Astrocyte of the cerebellum (primary cell): ENCODE measurements at places on chromosomes 6 and 20.

DNA sequence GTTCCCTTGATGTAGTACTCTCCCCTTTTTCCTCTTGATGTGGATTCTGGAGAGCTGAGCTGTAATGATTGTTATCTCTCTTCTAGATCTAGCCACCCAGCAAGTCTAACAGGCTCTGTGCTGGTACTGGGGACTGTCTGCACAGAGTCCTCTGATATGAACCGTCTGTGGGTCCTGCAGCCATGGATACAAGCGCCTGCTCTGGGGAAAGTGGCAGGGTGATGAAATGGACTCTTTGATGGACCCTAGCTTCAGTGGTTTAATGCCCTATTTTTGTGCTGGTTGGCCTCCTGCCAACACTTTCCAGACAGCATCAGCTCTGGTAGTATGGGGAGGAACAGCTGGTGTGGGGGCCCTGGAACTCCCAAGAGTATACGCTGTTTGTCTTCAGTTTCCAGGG lies 216.3 kb downstream of the ADGRG6 start:
- DNase-seq: no peak

- DNase-seq: no peak
Observed at GRCh38 chr6:106514583-106514885, 114.8 kb downstream of the RTN4IP1 start.

DNA sequence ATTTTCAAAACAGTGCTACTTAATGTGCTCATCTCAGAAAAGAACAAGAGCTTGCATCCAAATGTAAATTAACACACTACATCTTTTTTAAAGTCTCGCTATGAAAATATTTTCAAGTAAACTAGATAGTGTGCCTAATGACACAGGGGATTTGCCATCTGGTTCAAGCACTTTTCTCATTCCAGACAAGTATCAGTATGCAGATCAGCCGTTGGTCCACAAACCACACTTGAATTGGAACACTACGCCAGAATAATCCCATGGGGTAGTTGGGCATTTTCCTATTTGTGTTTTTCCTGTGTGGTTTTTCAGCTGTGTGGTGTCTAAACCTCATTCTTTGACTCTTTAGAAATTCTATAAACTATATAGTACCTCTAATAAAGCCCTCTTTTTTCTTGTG lies 256.2 kb downstream of the EPHA7 start:
- peak; percentile 16 for DNase-seq

GRCh38 chr6:115891111-115891669 lies 169.5 kb downstream of the FRK start:
- DNase-seq: peak; percentile 20

GRCh38 chr20:38602185-38602581 lies 574 bp downstream of the ARHGAP40 start:
- no peak for DNase-seq

DNA sequence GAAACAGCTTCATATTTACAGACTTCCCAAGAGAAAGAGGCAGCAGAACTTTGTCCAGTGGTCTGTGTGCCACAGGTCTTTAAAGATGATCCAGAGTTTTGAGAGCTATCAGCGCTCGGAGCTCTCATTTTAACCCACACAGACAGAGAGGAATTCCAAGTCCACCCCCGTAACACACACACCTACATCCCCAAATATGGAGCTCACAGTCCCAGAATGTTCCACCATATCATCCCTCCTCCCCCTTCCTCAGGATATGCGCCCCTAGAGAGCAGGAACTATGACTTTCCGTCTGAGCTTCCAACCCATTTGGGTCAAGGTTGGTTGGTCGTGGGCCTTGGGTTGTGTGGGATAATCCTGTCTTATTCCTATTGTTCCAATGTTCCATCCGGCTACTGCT lies at the start of gene DEFB128:
Gene DEFB128 (minus strand): TSS at position 101 of the 400 bp plus-strand sequence. CDS start 88 bp downstream, at position 13.
- no peak for DNase-seq

DNA sequence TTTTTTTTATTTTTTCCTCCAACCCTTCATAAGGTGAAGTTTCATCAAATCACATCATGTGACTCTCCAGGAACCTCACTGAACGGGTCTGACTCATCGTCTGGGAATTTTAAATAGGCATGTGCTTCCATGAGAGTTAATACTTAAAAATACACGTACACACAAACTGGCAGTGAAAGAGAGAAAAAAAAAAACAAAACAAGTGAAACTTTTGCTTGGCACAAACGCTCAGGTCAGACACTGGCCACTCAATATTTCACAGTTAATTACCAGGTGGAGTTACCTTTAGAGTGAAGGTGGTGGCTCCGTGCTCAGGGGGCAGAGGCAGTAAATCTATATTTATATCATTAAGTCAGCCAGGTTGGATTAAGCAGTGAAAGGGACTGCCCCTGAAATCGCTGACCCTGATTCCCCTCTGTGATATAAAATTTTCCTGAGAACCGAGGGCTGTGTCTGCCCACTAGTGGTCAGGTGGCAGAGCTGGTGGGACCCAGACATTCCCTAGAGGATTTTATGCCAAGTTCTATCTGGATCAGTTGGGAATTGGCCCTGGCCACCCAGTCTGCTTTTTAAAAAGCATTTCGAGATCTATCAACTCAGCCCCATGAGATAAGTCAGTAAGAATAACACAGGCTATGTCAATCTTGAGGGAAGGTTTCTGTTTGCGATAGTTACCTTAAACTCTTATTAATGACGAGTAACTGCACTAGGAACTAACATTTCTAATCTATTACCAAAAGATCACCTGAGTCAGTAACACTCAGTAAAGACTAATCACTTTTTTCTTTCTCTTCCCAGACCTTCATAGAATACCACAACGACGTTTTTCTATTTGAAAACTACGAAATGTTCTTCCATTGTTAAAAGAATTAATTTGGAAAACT lies 259.1 kb downstream of the HDGFL1 start:
- DNase-seq: peak; percentile 96

- DNase-seq: no peak
Observed at GRCh38 chr6:156886409-156886808, 109.2 kb downstream of the ARID1B start.

- no peak for DNase-seq
Observed at GRCh38 chr6:84976526-84977362, 212.3 kb upstream of the TBX18 start.

DNA sequence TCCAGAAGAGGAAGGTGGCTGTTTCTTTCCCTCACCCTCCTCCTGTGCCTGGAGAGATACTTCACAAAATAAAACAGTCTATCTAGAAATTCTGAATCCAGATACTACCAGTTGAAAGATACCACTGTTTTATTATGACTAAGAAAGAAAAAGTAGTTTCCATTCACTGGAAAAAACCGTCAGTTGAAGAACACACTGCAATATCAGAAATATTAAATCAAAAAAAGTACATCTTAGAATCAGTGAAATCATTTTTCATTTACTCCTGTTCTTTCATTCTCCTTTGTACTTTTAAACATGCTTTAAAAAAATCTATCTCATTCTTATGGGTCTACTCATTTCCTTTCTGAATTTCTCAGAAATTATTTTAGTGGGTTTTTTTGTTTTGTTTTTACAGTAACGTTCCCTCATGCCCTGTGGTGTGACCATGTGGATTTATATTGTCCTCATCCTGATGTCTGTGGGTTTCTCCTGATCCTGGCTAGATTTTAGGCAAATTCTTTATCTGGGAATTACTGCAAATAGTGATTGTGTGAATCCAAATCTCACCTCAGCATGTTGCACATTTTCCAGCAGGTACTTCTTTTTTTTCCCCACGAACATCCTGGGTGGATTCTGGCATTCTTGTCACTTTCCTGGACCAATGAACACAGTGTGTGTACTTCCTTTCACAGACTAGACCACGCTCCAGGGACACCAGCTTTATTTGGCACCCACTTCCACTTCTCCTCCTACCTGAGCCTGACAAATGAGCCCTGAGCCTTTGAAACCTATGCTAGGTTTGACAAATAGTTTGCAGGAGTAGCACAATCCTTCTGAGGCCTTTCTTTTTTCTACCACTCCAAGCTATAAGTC lies 114.0 kb upstream of the LAMP5 start:
- DNase-seq: no peak

DNA sequence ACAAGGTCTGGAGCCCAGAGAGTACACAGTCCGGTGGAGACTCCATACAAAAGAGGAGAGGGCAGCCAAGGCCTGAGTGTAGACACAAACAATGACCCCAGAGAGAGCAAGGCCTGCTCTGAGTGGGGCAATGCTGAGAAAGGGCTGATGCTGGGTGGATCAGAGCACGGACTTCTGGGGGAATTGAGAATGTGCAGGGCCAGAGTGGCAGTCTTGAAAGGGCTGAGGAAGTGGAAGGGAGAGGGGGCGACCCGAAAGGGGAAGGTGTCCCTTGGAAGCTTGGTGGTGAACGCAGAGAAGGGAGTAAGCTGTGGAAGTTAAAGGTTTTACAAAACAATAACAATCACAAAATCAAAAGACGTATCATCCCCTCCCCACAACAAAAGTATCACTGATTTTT lies 12.0 kb upstream of the GRM4 start:
- no peak for DNase-seq

DNA sequence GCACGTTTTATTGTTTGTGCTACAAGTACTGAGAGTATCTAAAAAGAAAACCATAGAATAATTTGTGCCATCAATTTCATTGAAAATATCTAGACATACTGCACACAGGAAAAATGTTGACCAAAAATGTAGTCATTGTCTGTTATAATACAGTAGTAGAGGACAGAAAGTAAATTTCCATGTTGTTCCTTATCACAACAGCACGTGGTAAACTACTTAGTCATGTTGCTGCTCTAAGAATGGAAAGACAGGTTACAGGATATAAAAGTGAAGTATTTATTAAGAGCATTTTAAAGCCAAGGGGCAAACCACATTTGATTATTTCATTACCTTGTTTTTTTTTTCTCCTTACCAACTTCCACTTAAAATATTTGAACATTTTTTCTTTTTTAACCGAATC lies 89.0 kb upstream of the CEP85L start:
- DNase-seq: no peak

GRCh38 chr20:11234608-11235007 lies 560.8 kb upstream of the JAG1 start:
- no peak for DNase-seq

- DNase-seq: no peak
Observed at GRCh38 chr20:35173576-35174192, 1.8 kb downstream of the PROCR start.

GRCh38 chr6:88985901-88986300 lies 22.5 kb upstream of the RNGTT start:
- no peak for DNase-seq

- no peak for DNase-seq
Observed at GRCh38 chr6:31896856-31897611, 464 bp downstream of the EHMT2 start.

DNA sequence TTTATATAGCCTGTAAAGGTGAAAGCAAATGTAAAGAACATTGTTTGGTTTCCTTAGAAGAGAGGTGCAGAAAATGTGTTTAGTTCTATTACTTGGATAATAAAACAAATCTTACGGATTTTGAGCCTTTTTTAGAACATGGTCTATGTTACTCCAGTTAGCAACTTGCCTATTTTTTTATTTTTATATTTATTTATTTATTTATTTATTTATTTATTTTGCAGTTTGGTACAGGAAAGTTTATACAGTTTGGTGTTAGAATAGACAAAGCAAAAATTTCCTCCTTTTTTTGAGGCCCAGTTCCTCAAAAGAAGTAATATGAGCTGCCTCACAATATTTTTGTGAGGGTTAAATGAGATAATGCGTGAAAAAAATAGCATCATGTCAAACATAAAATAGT lies 41.6 kb upstream of the EEF1E1 start:
- DNase-seq: no peak

- peak; percentile 89 for DNase-seq
Observed at GRCh38 chr20:59010995-59011873, 4.2 kb upstream of the CTSZ start.

DNA sequence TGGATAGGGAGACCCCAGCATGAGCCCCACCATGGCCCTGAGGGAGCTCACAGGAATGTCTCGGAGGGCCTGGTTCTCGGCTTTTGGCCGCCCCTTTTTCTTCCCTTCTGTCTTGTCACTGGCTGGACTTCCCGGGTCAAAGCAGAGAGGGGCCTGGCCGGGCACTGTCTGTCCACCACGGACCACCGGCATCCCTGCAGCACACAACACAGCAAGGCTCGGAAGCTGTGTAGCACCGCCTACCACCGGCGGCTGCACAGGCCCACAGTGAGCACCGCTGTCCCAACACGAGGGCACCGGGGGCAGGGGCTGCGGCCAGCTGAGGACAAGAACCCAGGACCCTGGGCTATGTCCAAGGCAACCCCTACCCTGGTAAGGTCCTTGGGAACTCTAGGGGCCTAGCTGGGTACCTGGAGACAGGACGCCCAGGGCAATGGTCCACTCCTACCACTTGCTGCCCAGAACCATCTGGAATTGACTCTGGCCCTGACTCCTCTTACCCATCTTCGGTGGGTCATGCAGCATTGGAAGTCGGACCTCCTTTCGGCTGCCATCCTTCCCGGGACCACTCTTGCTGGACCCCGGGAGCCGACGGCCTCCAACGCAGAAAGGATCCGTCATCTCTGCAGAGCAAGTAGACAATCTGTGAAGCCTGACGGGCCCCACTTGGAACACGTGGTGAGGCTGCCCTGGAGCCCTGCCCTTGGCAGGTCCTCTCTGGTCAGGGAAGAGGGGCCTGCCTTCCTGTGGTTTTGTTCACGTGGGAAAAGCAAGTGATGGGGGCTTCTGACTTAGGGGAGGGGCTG lies 2.2 kb downstream of the ZNF512B start:
- no peak for DNase-seq

GRCh38 chr20:59662161-59662560 lies 57.8 kb downstream of the PHACTR3 start:
- DNase-seq: no peak
